ENCODE measurements at places on chromosomes 4 and X.

DNA sequence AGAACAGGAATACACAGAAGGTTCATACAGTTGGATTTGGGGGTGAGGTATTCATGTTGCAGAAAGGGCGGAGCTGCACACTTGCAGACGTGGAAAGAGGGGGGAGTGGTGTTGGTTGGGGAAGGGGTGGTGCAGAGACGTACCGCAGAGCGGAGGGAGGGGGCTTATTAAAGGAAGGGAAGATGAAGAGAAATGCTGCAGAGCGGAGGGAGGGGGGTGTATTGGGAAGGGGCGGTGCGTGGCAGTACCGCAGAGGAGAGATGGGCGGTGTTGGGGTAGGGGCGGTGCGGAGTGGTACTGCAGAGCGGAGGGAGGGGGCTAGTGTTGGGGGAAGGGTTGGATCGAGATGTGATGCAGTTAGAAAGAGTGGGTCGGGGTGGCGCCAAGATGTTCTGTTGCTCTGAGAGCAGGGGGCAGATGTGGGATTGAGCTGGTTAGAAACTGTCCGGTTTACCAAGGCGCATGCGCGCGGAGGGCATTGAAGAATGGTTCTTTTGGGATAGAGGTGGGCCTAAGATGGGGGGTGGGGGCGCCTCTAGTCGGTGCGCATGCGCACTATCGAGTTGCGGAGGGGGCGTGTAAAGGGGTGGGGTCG lies 900 bp downstream of the TRO start:
- no peak for DNase-seq

GRCh38 chr4:2962614-2963174 lies 512 bp downstream of the NOP14 start:
- DNase-seq: no peak

DNA sequence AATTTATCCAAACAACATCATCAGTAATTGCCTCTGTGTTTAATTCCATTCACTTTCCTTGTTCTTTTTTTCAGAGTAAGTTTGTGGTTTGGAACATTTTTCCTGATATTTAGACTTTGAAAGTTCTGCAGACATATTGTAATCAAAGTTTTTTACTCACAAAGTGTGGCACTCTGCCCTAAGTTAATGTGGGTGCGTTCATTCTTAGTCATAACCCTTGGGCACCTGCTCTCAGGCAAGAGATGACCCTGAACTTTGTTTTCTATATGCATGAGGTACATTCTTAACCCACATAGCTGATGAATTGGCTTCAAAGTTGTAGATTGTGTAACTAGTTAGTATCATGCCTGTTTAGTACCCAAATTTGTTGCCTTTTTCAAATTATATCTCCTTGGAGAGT lies 424.3 kb downstream of the GRXCR1 start:
- no peak for DNase-seq

GRCh38 chr4:83905952-83906351 lies 370.0 kb downstream of the GPAT3 start:
- no peak for DNase-seq

DNA sequence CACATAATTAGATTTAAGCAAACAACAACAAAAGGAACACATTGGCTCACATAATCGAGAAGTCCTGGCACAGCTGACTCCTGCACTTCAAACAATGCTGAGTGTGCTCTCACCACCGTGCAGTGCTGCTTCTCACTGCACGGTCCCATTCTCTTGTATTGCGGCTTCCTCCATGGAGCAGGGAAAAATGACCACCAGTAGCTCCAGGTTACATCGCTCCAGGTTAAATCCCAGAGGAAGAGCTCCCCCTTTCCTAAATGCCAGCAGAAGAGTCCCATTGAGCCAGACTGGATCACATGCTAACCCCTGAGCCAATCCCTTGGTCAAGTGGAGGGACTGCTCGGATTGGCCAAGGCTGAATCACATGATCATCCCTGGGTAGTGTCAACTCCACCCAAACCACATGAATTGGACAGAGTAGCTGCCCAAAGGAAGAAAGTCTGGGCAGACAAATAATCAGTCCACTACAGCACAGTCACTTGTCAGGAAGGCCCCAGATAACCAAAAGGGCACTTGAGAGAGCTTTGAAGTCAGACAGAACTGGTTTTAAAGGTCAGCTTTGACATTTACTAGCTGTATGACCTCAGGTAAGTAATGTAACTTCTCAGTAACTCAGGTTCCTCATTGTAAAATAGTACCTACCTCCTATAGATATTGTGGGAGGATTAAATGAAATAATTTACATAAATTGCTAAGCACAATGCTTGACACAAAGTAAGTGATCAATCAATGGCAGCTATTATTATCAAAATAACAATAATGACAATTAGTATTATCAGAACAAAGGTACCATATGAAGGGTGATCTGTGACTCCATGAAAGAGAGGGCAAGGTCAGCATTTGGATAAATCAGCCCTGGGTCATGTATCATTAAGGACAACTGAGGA lies 14.3 kb downstream of the TEC start:
- no peak for DNase-seq

DNA sequence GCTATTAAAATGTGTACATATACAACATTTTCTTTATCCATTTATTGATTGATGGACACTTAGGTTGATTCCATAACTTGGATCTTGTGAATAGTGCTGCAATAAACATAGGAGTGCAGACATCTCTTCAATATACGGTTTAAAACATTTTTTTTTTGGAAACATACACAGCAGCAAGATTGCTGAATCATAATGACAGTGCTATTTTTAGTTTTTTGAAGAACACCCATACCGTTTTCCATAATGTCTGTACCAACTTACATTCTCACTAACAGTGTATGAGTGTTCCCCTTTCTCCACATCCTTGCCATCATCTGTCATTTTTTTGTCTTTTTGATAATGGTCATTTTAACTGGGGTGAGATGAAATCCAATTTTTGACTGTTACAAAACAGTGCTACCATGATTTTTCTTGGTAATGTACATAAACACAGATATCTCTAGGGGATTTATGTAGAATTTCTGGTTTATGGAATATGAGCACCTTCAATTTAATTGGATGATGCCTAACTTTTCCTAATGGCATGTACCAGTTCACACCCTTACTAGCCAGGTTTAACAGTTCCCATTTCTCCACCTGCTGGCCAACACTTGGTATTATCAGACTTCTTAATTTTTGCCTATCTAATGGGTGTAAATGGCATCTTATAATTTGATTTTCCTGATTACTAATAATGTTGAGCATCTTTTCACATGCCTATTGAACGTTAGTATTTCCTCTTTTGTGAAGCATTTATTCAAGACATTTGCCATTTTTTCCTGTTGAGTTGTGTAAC lies 21.0 kb upstream of the TMSB15B start:
- no peak for DNase-seq

GRCh38 chr4:40991908-40992307 lies 222.4 kb downstream of the APBB2 start:
- no peak for DNase-seq

DNA sequence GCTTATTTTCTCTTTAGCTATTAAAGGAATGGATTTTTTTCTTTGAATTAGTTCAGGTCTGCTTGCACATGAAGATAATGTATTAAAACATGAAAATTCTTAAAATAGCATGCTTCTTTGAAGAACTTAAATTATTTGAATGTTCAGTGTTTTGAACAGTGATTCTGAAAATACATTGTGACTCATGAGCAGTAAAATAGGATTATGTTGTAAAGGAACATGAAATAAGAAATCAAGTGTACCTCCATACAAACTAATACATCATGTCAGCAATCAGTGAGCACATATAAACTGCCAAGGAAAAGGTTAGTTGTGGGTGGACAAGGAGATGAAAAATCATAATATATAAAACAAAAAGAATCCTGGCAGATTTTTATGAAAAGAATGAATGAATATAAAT lies 66.1 kb downstream of the SNX25 start:
- DNase-seq: no peak

DNA sequence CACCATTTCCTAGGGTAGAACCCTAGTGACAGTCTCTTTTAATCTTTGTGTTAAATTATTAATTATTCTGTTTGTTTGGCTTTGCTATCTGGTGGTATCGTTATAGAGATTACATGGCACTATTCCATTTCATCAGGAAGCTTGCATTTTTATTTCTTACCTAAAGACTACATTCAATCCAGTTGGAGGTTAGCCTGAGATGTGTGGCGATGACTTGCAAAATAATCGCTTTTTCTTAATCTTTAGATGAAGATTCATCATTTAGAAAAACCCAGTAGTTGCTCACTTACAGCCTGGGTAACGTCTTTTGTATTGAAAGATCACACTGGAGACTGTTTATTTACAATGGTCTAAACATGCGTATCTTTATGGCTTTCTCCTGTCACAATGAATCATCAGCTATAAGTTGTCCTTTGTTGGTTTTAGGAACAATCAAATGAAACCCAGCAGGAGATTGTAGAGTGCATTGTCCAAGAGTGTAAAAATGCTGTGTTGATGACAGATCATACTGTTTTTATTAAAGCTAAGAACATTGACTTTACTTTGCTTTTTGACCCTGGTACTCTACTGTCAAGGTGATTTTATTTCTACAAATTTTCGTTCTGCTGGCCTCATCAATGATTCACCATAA lies 281.7 kb upstream of the PITX2 start:
- no peak for DNase-seq

DNA sequence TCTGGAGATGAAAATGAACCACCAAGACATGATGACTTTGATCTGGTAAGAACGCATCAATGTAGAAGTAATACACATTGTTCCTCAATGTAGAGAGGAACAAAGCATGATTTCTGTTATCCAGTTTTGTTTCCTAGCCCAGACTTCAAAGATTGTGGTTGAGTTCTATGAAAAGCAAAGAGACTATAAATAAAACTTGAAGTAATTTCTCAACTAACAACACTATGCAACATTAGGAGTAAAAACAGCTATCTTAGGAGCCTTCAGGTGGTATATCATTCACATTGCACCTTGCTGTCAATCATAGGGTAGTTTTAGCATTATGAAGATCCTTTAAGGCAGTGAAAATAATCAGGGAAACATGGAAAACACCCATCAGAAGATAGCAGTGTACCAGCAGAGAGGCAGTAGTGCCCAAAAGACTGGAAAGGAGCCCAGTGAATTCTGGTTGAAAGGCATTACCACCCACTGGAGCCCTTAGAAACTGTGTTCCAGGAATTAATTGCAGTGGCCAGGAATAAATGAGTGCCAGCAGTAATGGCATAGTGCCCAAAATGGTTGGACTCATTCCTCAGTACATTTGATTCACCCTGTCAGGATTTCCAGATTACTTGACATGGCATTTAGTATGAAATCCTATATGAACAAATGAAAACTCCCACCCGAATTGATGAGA lies 300.7 kb upstream of the CXXC4 start:
- no peak for DNase-seq

- DNase-seq: no peak
Measured at GRCh38 chrX:46279925-46280313, 265.3 kb downstream of the ZNF674 start.

DNA sequence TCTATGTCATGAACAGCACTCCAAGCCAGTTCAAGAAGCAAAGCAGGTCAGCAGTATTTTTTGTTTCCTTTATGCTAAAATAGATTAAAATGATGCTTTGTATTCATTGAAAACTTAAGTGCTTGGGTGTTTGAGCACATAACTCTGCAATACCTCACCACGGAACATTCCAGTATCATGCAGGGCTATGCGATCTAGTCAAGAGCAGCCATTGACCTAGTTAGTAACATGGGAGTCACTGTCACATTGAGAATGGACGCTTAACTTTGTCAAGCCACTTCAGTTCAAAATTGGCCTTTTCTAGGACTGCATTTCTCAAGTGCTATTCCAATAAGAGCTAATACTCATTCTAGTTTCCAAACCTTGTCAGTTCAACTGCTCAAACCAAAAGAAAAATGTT lies 160.1 kb upstream of the FSTL5 start:
- DNase-seq: no peak

DNA sequence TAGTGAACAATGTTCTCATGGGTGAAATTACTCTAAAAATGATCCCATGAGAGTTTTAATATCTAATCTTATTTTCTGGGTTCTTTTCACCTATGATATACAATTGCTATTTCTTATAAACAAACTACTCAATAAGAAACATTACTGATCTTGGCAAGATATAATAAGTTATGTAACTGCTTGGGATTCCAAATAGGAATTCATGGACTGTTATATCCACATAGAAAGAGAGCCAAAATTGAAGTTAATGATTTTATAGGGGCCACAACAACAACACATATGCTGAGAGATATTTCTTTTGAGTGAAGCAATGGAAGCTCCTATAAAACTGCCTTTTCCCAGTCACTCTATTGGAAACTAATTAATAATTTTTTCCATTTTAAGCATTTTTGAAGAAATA lies 90.4 kb upstream of the TLL1 start:
- no peak for DNase-seq

- DNase-seq: no peak
Measured at GRCh38 chr4:38236003-38236402, 275.8 kb downstream of the PTTG2 start.

- peak; percentile 87 for DNase-seq
Measured at GRCh38 chrX:2690856-2691542, at the start of gene CD99. Gene CD99, plus strand, starts transcription at chrX:2691295. Its CDS starts 66 bp downstream, at chrX:2691361.

- no peak for DNase-seq
Measured at GRCh38 chr4:124861761-124862160, 149.2 kb upstream of the ANKRD50 start.

GRCh38 chr4:89303177-89303576 lies 4.4 kb downstream of the GPRIN3 start:
- peak; percentile 71 for DNase-seq

DNA sequence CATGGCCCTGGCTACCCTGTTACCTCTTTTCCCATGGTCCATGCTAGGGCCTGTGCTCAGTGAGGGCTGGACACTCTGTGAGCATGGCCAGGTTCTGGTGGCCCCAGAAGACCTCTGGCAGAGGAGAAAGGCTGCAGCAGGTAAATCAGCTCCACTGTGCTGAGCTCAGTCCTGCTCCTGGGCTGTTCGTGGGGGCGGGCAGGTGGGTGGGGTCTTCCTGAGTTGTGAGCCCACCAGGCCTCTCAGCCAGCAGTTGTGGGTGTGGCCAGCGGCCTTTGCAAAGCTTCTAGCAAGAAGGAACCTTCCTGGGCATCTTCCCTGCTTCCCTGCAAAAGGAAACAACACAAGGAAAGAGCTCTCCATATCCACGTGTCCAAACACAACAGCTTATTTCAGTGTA lies 85.3 kb upstream of the STX18 start:
- DNase-seq: no peak

DNA sequence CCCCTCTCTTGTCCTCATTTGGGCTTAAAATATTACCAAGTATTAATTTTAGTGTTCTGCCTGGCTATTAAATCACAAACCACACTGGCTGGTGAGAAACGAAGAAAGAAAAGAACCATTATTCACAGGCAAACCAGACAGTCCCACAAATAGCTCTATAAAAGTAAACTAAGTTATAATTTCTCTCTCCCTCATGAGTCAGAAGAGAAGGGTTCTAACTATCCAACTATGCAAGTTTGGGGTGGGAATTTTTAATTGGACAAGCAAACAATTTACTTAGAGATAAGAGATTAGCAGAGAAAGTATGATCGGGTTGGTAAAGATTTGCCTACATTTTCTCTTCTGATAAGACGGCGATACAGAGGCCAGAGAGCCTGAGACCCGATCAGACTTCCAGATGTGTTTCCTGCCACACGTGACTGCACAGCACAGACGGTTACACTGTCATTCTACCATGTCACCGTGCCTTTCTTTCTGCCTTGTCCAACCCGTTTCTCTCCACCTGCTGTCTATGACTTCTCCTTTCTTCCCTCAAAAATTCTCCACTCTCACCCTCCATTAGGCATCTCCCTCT lies 52.3 kb downstream of the MEPE start:
- DNase-seq: no peak

GRCh38 chr4:3324093-3324815 lies 31.4 kb downstream of the RGS12 start:
- DNase-seq: no peak

- no peak for DNase-seq
Measured at GRCh38 chr4:39539089-39539611, 11.9 kb upstream of the UGDH start.

GRCh38 chr4:86661006-86661405 lies 66.9 kb downstream of the PTPN13 start:
- DNase-seq: no peak

Measured in central memory CD8-positive, alpha-beta T cell (primary cell).